ENCODE measurements at places on chromosomes 7 and 10.

GRCh38 chr10:34446049-34446448 lies 369.0 kb downstream of the PARD3 start:
- ATAC-seq: no peak

GRCh38 chr10:95330966-95331453 lies 40.2 kb upstream of the PDLIM1 start:
- ATAC-seq: no peak

GRCh38 chr7:31234836-31235605 lies 105.5 kb downstream of the NEUROD6 start:
- no peak for ATAC-seq

DNA sequence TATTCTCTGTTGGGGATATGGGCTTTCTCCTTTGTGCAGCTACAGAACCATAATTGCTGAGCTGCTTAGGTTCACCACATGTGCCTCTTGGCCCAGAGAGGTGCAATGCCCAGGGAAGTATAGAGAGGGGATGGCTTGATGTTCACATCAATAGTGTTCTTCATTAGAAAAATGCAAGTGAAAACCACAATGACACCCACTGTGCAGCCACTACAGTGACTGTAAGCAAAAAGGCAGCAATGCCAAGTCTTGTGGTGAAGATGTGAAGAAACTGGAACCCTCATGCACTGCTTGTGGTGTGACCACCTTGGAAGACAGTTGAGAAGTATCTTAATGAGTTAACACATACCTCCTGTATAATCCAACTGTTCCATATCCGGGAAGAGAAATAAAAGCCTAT lies 318.9 kb upstream of the ZMIZ1 start:
- ATAC-seq: no peak

- ATAC-seq: no peak
These were observed 259.8 kb upstream of the MAGI2 start for GRCh38 chr7:79713276-79713675.

DNA sequence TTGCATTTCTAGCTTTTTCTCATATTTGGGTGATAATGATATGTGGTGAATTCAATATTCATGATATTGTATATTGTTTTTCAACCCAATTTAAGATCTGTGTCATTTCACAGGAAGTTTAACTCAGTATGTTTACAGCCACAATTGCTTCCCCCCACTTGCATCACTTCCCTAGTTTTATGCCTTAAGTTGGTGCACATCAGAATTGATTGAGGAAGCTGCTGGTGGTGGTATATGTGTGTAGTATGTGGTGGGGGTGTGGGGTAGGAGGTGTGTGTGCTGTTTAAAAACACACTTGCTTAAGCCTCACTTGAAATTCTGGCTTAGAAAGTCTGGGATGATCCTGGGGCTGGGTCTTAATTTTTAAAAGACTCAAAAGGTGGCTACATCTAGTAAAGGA lies 245.1 kb upstream of the AOAH start:
- no peak for ATAC-seq

DNA sequence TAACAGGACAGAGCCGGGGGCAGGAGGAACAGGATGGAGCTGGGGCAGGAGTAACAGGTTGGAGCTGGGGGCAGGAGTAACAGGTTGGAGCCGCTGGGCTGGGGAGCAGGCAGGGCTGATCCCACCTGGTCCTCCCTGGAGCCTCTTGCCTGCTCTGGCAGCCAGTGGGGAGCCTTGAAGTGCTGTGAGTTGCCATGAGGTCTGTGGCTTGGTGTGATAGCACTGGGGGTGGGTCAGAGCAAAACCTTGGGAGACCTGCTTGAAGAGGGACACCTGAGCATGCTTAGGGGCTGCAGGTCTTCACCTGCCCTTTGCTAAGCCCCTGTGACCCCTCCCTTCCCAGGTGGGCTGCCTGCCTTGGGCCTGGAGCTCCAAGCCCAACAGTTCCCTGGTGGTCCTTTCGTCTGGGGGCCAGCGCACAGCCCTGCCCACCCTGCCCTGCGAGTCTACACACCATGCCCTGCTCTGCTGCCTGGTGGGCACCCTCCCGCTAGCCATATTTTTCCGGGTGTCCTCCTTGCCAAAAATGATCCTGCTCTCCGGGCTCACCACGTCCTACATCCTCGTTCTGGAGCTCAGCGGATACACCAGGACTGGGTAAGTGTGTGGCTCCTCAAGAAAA lies 111.6 kb downstream of the ADCY1 start:
- no peak for ATAC-seq

GRCh38 chr7:30694774-30695721 lies 12.8 kb upstream of the CRHR2 start:
- no peak for ATAC-seq

DNA sequence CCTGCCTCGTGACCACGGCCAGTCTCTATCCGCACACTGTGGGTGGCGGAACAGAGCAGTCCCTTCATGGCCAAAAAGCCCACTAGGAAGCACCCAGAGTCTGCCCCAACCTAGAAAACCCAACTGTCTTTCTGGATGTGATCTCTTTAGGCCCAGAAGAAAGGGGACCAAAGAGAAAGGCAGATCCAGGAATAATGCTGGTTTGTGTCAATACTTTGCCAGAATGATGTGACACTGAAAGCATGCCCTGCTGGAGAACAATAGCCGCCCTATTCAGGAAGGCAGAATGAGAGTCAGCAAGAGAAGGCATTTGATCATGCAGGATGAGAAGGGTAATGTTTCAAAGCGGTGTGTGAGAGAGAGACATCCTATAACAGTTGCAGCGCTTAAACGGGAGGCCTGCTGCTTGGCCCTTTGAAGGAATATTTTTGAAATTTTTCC lies 274.7 kb downstream of the USP6NL start:
- no peak for ATAC-seq

- no peak for ATAC-seq
These were observed 484.4 kb downstream of the SORCS1 start for GRCh38 chr10:106680061-106680460.

DNA sequence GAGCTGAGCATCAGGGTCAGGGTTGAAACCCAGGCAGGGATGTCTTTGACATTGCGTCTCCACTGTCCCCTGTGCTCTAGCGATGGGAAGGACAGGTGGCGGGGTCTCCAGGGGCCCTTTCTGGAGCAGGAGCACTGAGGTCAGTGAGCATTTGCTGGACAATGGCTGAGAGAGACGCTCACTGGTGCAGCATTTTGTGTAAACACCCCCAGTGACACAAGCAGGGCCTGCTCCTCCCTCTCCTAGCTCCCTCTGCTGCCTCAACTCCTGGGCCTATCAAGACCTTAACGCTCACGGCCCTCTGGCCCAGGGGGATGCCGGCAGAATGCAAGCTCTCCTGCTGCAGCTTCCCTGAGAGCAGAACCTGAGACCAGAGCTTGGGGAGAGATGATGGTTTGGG lies 17.4 kb upstream of the INMT start:
- ATAC-seq: no peak

DNA sequence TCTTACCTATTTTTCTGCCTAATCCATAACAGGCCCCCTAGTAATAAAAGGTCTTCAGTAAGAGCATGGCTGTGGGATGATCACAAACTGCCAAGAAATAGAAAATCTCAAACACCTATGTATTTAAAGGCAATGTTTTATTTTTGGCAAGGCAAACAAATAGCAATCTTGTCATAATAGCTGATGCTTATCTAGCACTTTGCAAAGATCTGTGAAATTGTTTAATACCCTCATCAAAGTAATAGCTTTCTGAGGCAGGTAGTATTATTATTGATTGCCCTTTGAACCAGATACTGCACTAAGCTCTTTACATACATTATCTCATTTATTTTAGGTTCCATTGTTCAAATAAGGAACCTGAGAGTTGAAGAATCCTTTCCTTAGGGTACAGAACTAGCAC lies 1.6 kb upstream of the CADPS2 start:
- no peak for ATAC-seq

DNA sequence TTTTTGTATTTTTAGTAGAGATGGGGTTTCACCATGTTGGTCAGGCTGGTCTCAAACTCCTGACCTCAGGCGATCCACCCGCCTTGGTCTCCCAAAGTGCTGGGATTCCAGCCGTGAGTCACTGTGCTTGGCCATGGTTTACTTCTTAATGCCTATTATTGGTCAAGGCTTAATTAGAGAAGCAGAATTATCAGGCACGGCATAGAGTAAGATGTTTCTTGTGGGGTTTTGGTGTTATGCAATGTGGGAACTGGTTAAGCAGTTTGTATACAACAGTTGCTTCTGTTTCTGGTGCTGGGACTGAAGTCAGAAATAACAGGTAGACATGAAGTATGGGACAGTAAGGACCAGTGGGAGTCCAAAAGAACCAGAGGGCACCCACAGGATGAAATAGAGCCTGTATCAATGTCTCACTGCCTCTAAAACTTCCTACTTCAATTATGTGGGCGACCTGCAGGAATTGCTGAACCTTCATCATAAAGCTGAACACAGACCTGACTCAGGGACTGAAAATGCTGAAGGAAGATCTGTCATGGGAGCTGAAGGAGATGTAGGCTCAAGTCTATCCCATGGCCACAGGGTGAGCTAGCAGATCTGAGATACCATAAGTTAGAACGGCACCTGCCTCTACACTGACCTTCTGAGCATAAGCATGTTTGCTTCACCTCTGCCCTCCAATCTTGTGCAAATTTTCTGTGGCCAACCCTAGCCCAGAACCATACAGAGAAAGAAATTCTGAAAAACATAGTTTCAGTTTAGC lies 38.3 kb upstream of the VCL start:
- ATAC-seq: no peak

GRCh38 chr10:1412531-1413189 lies 324.7 kb downstream of the ADARB2 start:
- peak; percentile 84 for ATAC-seq

Measured in stimulated activated memory B cell treated with anti-CD40 and anti-IgM and Interleukin-4, amounts not matched to agents 10 μg/mL and 1 μg/mL and 100 μg/mL, for 72 hours (primary cell).